Stimulated activated CD8-positive, alpha-beta memory T cell treated with anti-CD3 and anti-CD28 coated beads, Interleukin-7, amount 100 ng/mL, for 4 hours (primary cell): ENCODE measurements at places on chromosomes 12 and 14.

DNA sequence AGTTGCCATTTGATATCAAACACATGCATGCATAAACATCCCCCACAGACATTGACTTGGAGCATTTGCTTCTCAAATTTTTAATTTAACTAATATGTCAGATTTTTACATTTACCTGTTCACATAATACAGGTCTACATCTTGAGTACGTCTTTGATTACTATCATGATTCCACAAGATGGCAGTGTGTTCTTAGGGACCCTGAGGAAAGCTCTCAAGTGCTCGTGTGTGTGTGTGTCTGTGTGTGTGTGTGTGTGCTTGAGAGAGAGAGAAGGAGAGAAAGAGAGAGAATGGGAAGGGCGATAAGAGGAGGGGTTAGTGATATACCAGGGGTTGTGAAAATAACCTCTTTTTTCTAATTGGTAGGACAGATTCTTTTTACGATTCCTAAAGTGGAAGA is 167.1 kb upstream of the OR4E1 start:
- DNase-seq: no peak

DNA sequence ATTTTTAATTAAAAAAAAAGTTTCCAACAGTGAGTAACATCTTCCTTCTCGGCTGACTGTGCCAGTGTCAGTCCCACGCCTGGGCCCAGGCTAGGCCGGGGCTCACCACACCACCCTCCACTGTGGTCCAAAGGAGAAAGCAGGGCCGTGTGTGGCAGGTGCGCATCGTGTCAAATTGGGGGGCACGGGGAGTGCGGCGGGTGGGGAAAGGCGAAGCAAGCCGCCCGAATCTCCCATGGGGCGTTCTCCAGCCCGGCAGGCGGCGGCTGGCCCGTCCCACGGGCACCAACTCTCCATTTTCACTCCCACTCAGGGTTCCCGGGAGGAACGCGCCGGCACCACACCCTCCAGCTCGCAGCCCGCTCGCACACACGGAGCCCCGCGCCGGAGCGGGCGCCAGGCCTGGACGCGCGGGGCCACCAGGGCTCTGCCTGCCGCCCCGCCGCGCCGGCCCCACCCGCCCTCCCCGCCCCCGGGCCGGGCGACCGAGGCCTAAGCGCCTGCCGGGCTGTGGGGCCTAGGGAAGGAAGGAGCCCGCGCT is 604 bp downstream of the EEA1 start:
- DNase-seq: peak; percentile 58

DNA sequence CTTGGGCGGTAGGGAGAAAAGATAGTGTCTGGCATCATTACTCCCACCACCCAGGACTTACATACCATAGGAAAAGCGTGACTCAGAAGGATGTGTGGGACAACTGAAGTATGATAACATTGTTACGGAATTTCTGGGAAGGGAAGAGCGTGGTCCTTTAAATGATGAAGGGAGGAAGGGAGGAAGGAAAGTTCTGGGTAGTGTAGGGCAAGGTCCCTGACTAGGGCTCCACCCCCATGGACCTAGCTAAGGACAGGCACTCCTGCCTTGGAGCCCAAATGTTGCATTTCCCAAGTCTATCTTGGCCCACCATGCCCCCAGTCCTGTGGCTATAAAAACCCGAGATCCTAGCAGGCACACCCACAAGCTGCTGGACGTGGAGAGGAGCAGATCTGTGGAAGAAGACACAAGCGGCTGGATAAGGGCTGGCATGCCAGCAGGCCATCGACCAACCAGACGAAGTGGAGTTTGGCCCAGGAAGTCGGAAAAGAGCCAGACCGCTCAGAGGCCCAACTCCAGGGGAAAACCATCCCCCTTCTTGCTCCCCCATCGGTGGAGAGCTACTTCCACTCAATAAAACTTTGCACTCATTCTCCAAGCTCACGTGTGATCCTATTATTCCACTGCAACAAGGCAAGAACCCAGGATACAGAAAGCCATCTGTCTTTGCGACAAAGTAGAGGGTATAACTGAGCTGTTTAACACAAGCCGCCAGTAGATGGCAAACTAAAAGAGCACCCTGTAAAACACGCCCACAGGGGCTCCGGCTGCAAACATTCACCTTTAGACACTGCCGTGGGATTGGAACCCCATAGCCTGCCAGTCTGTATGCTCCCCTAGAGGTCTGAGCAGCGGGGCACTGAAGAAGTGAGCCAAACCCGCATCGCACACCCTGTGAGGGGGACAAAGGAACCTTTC is 23.0 kb upstream of the RAB21 start:
- DNase-seq: no peak

DNA sequence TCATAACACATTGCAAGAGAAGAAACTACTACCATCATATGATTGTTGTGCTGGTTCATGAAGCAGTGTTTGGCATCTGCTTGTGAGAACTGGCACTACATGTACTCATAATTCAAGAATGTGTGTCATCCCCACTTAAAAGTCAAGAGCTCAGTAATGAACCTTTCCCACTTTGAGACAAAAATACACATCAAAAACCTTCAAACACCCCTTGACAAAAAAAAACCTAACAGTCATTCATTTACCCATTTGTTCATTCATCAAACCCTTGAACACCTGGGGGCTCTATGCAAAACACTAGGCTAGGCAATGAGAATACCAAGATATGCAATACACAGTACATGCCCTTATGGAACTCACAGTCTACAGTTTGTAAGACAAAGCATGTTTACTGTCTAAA is 40.0 kb downstream of the KIF21A start:
- no peak for DNase-seq

DNA sequence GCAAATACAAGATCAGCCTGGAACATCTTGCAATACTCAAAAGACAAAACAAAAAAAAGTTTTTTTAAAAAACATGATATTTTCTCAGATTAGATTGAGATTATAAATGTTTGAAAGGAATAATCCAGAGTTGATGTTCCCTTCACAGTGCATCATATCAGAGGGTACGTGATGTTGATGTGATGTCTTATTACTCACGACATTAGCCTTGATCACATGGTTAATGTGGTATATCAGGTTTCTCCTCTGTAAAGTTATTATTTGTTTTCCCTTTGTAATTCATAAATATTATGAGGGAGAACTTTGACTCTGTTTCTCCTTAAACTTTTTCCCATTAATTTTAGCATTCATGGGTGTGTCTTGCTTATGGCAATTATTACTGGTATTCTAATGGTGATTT is 26.6 kb downstream of the LIMA1 start:
- no peak for DNase-seq

GRCh38 chr12:93978553-93978952 is 169.8 kb upstream of the PLXNC1 start:
- DNase-seq: no peak

DNA sequence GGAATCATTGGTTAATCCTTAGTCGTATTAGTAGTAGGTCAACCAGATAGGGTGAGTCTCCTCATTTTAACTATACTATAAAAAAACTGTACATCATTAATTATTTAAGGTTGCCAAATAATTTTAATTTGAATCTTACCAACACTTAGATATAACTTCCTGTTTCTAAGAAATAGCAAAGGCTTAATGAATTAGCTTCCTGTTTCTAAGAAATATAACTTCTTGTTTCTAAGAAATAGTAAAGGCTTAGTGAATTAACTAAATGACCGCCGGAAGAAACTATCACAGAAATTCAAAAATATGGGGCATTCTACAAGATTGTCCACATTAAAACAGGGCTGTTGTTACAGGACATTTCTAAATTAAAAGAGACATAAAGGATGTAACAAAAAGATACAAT is 392.9 kb upstream of the FOXG1 start:
- no peak for DNase-seq

- no peak for DNase-seq
Measured at GRCh38 chr14:93895023-93895604, 32.0 kb upstream of the FAM181A start.

- DNase-seq: no peak
Measured at GRCh38 chr12:49503674-49504180, 35.1 kb upstream of the KCNH3 start.

DNA sequence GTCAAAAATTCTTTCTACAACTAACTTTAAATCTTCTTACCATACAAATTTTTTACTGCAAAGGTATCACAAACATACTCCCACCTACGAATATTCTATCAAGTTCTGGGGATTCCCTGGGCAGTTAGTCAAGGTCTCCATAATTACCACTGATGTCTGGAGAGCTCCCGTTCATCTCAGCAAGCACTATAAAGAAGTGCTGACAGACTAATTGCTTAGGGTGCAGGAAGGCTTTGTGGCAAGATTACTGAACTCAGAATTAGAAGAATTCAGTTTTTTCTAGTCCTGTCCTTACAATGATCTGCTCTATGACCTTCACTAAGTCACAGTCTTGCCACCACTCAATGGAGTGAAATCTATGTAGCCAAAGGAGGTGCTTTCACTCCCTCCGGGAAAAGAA is 61.5 kb downstream of the DUSP16 start:
- no peak for DNase-seq

GRCh38 chr14:23361320-23361719 is 3.7 kb downstream of the EFS start:
- DNase-seq: no peak

- no peak for DNase-seq
Measured at GRCh38 chr12:52354200-52354599, 13.1 kb downstream of the KRT85 start.

DNA sequence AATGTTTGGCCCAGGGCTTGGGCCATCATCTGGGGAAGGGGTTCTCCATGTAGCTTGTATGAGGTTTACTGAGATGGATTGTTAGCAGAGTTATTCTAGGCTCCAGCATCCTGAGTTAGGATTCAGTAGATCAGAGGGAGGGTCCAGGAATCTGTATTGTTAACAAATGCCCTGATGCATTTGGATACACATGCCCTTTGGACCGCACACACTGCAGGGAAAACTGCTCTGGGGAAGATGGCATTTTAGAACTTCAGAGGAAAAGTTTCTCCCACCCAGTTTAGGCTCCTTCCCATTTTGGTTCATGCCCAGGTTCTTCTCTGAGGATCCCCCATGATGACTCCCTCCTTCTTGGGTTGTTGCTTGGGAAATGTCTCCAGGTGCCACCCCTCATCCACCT is 193.3 kb downstream of the KTN1 start:
- no peak for DNase-seq

- DNase-seq: no peak
Measured at GRCh38 chr12:119826661-119827445, 50.3 kb downstream of the CIT start.

DNA sequence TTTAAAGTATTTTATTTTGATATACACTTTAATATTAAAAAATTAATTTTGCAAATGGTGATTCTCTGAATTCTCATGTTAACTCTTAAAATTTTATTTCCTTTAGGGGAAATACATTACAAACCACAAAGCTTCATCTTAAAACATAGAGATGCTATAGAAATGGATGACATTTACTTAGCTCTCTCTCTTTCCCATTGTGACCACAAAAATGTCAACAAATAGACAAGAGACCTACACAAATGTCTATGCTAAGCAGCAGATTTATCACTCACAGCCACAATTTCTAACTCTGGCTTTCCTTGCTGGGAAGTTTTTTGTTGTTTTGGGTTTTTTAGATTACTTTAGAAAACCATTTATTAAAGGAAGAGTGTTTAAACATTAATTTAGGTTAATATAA is 19.9 kb upstream of the PHC1 start:
- DNase-seq: no peak

DNA sequence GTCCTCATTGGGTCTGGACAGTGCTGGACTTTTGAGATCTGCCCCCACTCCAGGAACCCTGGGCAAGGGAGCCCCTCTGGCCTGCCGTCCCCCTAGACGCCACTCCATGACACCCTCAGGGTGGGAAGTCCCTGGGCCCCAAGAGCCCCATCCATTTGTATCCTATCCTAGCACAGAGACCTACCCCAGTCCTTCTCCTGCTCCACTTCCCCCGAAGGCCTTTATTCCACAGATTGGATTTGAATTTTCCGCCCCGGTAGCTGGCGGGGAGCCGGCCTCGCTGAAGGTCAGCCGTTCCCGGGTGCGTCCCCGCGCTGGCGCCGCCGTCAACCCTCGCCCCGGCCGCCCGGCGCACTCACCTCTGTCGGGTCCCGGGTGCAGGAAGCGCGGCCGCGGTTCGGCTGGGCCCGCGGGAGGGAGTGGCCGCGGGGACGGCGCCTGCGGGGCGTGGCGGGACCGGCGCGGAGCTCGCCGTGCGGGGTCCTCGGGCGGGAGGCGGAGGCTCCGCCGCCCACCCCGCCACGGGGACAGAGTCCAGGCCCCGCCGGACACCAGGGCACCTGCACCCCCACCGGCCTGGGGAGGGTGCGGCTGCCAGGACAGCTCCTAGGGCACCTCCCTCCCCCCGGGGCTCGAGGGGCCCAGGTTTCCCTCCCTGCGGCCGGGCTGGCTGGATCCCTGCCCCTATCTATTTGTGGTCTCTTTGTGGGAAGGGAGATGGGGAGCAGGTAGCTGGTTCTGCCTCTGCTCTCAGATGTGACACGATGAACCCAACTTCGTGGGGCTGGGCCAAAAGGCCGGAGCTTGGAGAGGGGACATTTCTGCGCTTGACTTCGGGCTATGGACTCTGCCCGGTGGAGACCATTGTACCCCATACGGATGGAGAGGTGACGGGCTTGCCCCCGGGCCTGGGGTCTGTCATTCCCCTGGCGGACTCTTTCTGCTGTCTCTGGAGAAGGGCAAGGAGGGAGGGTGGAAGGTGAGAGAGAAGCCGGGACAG is 19.9 kb upstream of the GPR68 start:
- no peak for DNase-seq

DNA sequence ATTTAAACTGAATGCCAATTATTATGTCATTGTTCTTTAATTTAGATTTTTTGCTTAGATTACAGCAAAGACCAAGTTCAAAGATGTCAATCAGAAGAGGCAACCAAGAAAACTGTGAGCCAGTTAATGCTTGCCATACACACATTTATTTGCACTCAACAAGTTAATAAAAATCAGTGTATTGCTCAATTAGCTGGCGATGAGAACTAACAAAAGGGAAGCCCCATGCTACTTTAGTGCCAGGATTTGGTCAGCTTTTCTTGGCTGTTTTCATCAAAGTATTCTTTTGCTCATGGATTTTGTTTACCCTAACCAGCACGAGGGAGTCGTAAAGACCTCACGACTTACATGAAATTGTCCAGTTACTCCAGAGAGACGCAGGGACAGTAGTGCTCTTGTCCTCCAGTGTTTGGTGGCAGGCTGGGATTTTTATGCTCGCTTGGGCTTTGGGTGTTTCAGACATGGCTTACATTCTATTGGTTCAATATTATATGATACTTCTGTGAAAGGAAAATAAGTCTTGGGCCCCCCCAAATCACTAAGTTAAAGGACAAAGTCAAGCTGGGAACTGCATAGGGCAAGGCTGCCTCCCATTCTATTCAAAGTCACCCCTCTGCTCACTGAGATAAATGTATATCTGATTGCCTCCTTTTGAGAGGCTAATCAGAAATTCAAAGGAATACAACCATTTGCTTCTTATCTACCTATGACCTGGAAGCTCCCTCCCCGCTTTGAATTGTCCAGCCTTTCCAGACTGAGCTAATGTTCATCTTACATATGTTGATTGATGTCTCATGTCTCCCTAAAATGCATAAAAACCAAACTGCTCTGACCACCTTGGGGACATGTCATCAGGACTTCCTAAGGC is 7.4 kb upstream of the B4GALNT1 start:
- no peak for DNase-seq
